ENCODE measurements at places on chromosomes 2 and 18. TPM values are rescaled to one million over a fixed set of nuclear protein-coding genes. Genes with fewer than 3 reads are reported as not detected.

Gene FNDC4
- total RNA-seq, result not detected

Gene PRSS56
- not detected for total RNA-seq

Gene DUSP19
- total RNA-seq, result 3.8 TPM

Gene KHK
- total RNA-seq, result 10.6 TPM

DNA sequence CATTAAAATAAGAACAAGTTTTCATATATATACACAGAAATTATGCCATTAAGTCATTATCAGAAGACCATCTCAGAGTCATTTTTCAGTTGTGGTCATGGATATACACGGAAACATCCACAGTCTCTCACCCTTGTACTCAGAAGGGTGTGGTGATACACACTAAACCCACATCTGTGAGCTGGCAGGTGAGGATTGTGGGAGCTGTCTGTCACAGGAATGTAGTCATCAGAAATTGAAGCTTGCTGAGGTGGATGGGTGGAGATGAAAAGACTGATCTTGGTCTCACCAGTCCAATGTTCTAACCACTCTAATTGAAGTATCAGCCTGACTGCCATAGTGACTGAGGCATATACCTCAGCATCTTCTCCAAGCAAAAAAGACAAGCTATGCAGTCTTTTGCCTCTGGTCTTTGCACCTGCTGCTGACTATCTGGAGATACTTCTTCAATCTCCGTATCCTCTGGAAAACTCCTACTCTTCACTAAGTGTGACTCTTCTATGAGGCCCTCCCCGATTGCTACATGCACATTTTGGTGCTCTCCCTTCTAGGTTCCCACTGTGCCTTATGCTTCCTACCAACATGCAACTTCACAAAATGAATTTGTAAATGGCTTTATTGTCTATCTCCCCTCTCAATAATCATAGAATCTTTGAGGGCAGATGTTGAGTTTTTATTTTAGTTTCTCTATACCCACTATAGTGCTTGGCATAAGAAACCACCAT, 232.8 kb downstream of the DYM start:
- DNase-seq, result no peak

DNA sequence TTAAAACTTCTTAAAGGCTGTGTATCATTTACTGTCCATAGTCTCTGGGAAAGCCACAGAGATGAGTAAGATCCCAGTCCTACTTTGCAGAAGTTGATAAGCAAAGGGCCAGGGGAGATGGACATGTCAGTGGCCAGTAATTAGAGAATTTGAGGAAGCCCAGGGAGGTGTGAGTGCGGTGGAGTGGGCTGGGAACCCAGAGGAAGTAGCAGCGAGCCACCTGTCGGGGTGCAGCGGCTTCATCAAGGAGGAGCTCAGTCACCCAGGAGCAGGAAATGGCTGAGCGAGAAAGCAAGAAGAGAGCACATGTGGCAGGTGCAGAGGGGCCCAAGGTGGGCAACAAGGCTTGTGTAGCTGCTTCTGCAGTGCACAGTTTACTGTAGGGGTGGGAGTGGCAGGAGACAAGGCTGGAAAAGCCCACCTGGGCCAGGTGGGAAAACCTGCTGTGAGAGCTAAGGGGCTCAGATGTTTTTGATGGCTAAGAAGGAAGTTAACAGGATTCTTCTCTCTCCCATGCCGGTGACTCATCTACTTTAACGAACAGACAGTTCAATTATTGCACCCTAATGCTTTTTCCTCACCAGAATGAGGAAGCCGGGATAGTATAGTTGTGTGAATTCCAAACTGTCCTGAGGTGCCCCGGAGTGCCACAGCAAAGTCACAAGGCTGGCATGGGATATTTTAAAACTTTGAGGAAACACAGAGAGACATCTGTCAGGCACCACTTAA, 34.8 kb upstream of the MGAT5 start:
- DNase-seq, result peak; percentile 14

GRCh38 chr2:131156452-131157149, 51.5 kb downstream of the PLEKHB2 start:
- DNase-seq, result no peak

DNA sequence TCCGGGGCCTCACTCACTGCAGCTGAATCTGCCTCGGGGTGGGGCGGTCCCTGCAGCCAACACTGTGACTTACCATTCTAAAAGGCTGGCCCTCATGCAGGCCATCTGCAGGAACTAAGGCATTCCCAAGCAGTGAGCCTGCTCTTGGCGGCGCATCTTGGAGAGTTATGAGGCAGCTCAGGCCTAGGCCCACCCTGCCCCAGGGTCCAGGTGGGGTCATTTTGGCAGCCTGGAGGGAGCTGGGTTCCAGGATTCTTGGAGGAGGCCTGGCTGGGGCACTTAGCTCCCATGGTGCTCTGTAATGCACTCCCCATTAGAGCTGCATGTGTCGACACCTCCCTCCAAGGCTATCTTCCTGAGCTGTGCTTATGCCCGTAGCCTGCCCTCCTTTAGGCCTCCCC, 14.8 kb upstream of the BIN1 start:
- no peak for DNase-seq
